Sciatic nerve (tissue), 2 donors: ENCODE measurements at places on chromosomes 2 and 18. TPM values are rescaled to one million over a fixed set of nuclear protein-coding genes. Genes with fewer than 3 reads are reported as not detected.

The RNU2-63P gene
- 10.3 TPM for total RNA-seq

The LYPD6B gene
- total RNA-seq: not detected

The SS18 gene
- 82.8 TPM for total RNA-seq

The CDH7 gene
- total RNA-seq: 33.5 TPM

The CDH2 gene
- 11.1 TPM for total RNA-seq

The DLX2 gene
- total RNA-seq: 0.27 TPM

- DNase-seq: no peak
These were observed at the start of gene SP9 for GRCh38 chr2:174334781-174335251. SP9 (plus strand) TSS chr2:174334954; CDS start chr2:174335093, 139 bp downstream.

- DNase-seq: no peak
These were observed 385.0 kb downstream of the DSEL start for GRCh38 chr18:67131498-67131897.

DNA sequence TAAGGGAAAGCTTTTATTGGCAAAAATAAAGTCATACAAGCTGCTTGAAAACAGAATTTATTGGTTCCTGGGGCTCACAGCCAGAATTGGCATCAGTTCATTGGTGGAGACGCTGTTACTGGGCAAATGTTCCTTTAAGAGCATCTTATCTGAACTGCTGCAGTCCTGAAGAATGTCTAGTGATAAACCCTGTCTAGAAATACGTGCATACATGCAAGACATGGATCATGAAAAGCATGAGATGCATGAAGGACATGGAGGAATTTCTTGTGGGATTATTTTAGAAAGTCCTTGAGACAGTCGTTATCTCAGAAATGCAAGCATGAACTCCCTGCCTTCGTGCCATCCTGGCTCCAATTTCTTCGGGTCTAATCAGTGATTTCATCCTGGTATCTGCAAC, 32.5 kb upstream of the FHOD3 start:
- DNase-seq: no peak

- no peak for DNase-seq
These were observed 95.7 kb downstream of the MAIP1 start for GRCh38 chr2:200050921-200051610.

DNA sequence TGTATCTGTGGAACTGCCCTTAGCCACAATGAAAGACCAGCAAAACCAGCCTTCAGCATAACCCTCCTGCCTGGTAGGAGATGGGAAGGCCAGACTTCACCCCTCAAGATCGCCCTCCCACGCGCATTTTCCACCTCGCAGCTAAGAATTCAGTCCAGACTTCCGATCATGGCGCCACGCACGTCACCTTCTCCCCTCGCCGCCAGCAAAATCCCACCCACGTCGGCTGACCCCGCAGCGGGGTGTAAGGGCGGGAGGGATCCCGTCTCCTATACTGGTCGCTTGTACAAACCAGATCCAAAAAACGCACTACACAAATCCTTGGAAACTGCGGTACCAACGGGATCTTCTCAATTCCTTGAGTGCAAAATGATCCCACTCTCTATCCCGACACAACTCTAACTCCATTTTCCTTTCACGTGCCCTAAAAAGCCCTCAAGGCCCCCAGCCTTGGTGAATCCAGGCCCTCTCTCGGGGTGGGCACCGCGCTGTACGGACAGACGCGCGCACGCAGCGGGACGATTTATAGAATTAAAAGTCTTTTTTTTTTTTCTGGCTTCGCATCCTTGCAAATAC, 1.0 kb upstream of the BMPR2 start:
- peak; percentile 85 for DNase-seq

DNA sequence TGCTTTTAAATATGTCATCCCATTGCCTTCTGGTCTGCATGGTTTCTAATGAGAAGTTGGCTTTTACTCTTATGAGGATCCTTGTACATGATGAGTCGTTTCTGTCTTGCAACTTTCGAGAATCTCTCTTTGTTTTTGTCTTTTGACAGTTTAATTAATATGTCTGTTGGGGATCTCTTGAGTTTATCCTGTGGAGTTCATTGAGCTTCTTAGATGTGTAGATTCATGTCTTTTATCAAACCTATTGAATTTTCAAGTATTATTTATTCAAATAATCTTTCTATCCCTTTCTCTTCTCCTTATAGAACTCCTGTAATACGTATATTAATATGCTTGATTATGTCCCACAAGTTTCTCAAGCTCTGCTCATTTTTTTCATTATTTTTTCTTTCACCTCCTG, 67.9 kb downstream of the TMEM185B start:
- no peak for DNase-seq

DNA sequence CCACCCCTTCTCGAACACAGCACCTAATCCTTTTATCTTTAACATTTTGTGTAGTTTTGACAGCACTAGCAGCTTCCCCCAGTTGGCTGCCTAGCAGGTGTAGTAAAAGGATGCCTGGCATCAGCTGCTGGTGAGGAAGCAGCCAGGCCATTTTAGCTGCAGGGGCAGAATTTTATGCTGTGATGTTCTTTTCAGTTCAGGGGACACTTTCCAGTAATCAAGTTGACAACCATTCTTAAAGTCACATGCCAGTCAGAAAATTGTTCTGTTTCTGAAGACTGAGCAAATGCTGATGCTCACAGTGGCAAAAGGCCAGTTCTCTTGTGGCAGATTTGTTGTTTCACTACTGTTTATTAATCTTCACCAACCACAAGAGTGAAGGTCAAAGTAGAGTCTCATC, 570.8 kb downstream of the CCDC85A start:
- DNase-seq: no peak

- no peak for DNase-seq
These were observed 127.7 kb downstream of the CAPN13 start for GRCh38 chr2:30679426-30680088.

- no peak for DNase-seq
These were observed 4.6 kb upstream of the ENOSF1 start for GRCh38 chr18:717003-717402.

DNA sequence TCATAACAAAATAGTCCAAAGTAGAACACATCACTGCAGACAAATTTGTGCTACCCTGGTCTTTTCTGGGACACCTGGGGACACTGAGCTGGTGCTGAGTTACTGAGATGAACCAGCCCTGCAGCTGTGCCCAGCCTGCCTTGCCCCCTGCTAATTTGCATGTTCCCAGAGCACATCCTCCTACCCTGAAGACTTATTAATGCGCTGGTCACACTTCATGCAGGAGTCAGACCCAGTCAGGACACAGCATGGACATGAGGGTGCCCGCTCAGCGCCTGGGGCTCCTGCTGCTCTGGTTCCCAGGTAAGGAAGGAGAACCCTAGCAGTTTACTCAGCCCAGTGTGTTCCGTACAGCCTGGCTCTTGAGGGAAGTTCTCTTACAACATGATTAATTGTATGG, 1518.3 kb downstream of the RPIA start:
- no peak for DNase-seq

DNA sequence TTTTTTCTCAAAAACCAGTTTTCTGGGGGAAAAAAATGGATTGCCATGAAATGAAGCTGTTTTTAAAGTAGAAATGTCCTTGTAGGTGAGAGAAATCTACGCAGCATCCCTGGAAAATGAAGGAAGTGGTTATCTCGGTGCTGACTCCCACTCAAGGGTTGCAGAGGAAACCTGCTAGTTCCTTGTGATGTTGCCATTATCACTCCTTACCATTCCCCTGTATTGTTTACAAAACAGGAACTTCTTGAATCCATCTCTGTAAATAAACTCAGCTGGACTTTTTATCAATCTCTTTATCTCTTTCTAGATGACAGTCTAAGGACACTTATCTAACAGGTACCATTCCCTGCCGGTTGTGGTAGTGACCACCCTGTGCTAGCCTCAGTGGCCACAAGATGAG, 61.2 kb downstream of the FEZ2 start:
- DNase-seq: no peak

GRCh38 chr2:134290358-134290757, 36.5 kb downstream of the MGAT5 start:
- no peak for DNase-seq

- no peak for DNase-seq
These were observed 83.3 kb downstream of the MIB1 start for GRCh38 chr18:21823848-21824247.

DNA sequence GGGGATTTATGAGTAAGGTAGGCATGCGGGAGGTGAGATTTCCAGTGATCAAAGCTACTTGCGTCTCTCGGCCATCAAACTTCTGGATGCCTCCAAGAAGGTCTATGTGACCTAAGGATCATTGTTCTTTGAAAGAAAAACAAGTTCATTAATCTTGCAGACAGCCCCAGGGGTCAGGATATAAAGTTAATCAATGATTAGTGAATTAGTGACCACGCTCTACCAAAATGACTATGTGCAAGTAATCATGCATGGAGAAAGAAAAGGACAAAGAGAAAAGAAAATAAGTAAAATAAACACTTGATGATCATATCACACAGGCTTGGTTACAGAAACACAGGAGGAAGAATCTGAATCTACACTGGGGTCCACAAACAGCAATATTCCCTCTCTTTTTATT, 42.5 kb upstream of the BCL11A start:
- no peak for DNase-seq

GRCh38 chr2:30704309-30705020, 102.8 kb downstream of the CAPN13 start:
- no peak for DNase-seq

DNA sequence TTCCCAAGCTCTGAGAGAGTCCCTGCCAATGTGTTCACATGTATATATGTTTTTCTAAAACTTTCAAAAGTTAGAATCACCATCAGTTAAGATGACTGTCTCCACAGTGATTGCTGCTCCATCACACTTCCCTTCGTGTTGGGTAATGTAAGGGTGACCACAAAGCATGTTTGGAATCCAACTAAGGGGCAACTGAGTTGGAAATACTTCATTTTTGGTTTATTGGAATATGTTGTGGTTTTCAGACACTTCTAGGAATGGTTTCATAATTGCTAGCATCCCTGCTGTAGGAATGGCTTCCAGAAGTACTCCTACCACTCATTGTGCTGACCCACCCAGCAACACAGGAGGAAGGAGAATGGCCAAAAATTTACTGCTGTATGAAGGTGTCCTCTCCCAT, 212.5 kb upstream of the GULP1 start:
- DNase-seq: no peak

GRCh38 chr18:51168026-51168742, 29.3 kb downstream of the MEX3C start:
- DNase-seq: no peak
